ENCODE measurements at places on chromosomes 5 and 9.

DNA sequence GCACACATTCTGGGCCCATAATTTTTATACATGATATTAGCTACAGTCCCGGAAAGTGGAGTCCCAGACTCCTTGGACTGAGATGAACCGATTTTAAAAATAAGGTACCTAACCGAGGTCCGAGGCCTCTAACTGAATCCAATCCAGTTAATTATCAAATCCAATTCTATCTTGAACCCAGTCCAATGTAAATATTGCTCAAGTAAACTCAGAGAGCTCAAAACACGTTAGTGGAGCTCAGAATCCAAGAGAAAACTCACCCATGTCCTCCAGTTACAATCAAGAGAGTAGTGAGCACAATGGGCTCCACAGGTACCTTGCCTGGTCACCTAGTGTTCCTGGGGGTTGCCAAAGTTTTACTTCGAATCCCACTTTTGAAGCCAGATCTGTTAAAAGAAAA, 37.9 kb upstream of the DIRAS2 start:
- DNase-seq, result no peak

- DNase-seq, result no peak
These were observed 88.6 kb upstream of the RASGRF2 start for GRCh38 chr5:80871541-80871961.

DNA sequence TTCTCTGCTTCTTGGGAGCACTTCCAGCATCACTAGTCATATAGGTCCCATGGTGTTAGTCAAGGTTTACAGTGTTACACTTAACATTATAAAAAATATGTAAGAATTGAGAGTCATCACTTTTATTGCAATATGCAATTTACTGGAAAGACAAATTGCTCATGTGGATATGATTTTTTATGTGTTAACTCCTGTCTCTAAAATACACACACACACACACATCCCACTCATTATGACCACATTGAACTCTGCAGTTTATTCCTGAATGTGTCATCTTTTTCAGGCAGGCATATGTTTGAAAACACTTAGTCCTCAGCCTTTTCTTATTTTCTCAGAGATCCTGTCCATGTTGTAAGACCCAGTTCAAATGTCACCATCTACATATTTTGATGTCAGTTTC, 148.5 kb upstream of the MRPS30 start:
- no peak for DNase-seq

GRCh38 chr5:115180165-115180709, 10.5 kb upstream of the TRIM36 start:
- no peak for DNase-seq

DNA sequence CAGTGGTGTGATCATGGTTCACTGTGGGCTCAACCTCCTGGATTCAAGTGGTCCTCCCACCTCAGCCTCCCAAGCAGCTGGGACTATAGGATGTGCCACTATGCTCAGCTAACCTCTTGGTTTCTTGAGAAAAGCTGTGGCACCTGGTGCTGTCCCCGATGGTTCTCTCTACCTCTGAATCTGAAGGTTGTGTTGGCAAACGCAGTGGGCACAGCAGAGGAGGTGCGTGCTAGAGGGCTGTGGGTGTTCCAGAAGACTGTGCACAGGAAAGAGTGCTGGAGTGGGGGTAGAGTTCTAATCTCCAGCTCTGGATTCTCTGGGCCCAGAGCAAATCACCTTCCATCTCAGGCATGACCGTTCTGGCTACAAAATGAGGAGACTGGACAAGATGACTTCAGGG, 12.5 kb downstream of the RGS3 start:
- no peak for DNase-seq

GRCh38 chr5:17235731-17236330, 18.4 kb downstream of the BASP1 start:
- DNase-seq, result no peak

- no peak for DNase-seq
These were observed 41.3 kb downstream of the GARNL3 start for GRCh38 chr9:127305838-127306226.

- peak; percentile 3 for DNase-seq
These were observed 78.4 kb downstream of the SLC38A9 start for GRCh38 chr5:55633574-55634208.

GRCh38 chr5:8176101-8176693, 307.2 kb downstream of the MTRR start:
- no peak for DNase-seq

- DNase-seq, result no peak
These were observed 206.2 kb downstream of the FER start for GRCh38 chr5:108953940-108954339.

GRCh38 chr5:126274076-126274762, 149.0 kb upstream of the GRAMD2B start:
- no peak for DNase-seq

- no peak for DNase-seq
These were observed 25.9 kb downstream of the ERBIN start for GRCh38 chr5:65952259-65952658.

GRCh38 chr9:106880081-106880480, 17.1 kb downstream of the ZNF462 start:
- no peak for DNase-seq

DNA sequence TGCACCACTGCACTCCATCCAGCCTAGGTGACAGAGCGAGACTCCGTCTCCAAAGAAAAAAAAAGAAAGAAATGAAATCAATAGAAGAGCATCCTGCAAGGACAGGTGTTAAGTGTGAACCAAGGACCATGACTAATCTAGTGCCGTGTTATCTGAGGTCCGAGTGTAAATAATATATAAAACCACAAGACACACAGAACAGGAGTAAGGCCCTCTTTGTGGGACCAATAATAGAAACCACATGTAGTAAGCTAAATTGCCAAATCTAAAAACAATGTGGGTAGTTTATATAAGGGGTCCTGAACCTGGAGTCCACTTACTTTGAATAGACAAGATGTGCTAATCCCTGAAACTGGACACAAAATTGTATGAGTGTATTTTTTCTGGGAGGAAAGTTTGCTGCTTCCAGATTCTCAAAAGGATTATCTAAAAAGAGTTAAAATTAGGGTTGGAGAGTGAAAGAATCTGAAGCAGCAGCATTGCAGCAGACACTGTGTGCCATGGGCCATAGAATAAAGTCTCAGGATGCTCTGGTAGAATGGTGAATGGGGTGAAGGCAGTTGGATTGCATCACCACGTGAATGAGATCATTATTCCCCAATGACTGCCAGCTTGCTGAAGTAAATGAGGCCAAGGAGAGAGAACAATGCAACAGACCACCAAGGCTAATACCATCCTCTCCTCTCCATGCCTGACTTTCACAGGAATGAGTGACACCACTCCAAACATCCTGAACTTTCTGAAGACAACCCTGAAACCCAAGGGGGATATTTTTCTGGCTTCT, 222.7 kb downstream of the DCP2 start:
- no peak for DNase-seq

DNA sequence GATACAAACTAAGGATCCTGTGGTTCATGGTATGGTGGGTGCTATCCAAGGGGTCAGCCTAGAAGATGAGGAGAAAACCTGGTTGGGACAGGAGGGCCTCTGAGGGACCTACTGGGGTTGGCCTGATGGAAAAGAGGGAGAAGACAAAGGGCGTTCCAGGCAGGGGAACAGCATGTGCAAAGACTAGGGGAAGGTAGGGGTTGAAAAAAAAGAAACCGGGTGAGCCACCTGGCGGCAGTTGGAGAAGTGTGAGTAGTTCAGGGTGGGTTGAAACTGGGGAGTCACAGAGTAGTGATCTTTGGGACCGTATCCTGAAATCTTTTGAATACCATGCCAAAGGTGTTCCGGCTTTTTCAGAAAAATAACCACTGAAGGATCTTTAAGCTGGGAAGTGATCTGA, 8.7 kb upstream of the GABRP start:
- DNase-seq, result no peak

- DNase-seq, result no peak
These were observed 31.2 kb downstream of the SEMA4D start for GRCh38 chr9:89466451-89467277.

DNA sequence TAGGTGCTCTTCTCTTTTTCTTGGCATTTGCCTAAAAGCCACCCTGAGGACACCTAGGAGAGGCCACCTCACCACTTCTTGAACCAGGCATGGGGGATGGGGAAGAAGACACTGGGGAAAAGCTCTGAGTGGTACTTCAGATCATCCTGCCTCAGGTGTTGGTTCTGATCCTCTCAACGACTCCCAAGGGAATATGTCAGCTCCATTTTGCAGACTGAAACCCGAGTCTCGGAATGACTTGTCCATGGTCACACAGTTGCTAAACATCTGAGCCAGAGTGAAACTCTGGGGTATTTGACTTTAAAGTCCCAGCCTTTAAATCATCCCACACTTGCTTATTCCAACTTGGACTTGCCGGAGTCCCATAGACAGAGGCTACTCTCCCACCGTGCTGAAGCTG, 120.6 kb upstream of the GABRP start:
- DNase-seq, result no peak

GRCh38 chr9:130852801-130853200, 17.7 kb downstream of the ABL1 start:
- DNase-seq, result no peak

DNA sequence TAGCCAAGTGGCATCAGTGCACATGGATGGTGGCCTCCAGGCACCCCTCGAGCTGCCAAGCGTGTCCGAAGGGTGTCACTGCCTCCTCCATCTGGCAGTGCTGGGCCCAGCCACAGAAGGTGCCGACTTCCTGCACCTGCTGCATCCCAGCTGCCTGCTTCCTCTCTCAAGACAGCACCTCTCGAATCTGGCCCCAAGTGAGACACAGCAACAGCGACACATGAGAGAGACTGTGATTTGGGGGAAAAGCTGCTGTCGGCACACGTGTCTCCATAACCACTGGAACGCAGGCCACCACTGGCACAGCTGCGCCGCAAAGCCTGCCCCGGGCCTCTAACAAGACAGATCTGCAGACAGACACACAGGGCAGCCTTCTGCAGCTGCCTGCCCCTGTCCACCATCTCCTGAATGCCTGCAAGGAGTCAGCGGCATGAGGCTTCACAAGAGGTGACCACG, 8.8 kb downstream of the CLPTM1L start:
- DNase-seq, result no peak

DNA sequence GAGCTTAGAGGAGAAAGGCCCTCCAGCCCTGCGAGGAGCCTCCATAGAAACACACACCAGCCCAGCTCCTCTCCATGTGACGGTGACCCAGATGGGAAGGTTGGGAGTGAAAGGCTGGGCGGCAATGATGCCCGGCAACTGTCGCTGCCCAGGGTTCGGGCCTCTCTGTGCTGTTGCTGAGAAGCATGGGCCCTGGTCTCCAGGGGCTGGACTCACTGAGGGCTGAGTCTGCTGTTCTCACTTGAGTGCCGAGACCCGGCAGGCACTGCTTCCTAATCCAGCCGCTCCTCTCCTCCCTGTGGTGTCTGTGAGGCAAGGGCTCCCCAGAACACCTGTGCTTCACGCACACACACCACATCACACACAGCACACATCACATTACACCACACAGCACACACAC, 493.6 kb downstream of the GADD45G start:
- DNase-seq, result no peak

DNA sequence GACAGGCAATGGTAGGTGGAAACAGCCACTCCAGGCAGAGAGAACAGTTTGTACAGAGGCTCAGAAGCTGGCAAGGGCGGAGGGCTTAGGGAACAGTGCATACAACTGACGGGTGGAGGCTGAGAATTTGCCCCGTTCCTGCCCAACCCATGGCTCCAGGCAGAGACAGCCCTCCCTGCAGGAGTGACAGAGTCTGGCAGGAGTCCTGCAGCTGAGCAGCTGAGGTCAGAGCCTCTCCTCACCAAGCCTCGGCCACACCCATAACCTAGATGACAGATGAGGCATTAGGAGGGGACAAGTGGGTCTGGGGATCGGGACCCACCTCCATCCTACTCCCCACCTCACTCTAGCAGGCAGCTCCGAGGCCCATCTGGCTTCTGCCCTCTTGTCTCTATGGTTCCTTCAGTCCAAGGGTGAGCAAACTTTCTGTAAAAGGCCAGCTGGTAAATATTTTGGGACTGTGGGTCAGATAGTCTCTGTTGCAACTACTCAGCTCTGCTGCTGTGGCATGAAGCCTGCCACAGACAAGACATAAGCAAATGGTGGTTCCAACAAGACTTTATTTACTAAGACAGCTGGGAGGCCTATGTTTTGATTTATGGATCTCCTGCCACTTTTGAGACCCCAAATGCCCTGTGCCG, 83.7 kb downstream of the SH3TC2 start:
- no peak for DNase-seq

DNA sequence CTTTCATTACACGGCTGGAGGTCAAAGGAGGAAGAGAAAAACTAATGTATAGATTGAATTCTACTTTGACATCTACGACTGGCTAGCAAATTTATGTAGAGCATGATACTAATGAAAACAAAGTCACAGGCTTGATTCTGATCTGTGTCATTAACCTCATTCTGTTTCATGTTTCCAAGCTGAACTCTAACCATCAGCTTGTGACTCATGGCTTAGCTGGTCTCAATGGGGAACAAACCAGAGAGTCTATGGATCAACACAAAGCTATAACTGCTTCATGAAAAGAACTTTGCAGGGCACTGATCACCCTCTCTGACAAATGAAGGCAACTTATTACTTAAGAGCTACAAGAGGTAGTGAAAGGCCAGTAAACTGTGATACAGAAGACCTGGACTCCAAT, 23.6 kb upstream of the PDE4D start:
- no peak for DNase-seq

- no peak for DNase-seq
These were observed 21.3 kb upstream of the COX7C start for GRCh38 chr5:86596476-86596875.

GRCh38 chr9:115353681-115354080, 235.7 kb upstream of the TNC start:
- no peak for DNase-seq

- no peak for DNase-seq
These were observed 27.4 kb upstream of the ANKRD33B start for GRCh38 chr5:10536511-10536910.

DNA sequence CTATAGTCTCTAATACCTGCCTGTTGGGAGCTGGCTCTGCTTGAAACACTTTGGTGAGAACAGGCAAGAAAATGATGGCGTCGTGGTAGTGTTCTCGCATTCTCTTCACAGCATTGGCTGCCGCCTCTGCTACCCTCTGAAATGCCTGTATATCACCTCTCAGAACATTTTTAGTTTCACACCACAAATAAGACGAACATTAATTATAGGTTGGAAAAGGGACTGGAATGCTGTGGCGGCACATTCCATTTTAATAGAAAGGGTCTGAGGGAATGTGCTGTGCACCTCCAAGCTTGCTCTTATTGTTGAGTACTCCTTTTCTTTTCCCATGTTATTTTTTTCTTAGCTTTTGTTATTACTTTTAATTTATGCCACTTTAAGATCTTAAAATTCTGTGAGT, 134.6 kb upstream of the HMHB1 start:
- no peak for DNase-seq

GRCh38 chr9:85978496-85978895, 37.5 kb downstream of the NAA35 start:
- DNase-seq, result no peak

DNA sequence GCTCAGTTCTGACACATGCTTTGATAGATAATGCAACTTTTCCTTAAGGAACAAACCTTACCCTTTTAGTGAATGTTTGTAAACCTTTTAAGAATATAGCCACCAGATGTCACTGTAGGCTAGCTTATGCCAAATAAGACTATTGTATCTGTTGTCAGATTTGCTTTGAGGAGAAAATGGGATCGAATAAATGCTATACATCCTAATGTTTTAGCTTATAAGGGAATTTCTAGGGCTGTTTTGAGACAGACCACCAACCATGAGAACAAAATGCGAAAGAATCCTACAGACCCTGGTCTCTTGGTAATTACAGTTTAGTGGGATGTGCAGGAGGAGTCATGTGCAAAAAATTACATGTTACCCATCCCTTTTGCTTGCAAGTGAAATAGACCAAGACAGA, 127.6 kb upstream of the NMUR2 start:
- no peak for DNase-seq

- no peak for DNase-seq
These were observed 425.6 kb downstream of the KIAA0825 start for GRCh38 chr5:94192658-94193391.

GRCh38 chr9:21995666-21996398, 1.2 kb downstream of the CDKN2B-AS1 start:
- peak; percentile 40 for DNase-seq

All from naive thymus-derived CD4-positive, alpha-beta T cell (primary cell).